ENCODE measurements at places on chromosomes 5 and 9.

DNA sequence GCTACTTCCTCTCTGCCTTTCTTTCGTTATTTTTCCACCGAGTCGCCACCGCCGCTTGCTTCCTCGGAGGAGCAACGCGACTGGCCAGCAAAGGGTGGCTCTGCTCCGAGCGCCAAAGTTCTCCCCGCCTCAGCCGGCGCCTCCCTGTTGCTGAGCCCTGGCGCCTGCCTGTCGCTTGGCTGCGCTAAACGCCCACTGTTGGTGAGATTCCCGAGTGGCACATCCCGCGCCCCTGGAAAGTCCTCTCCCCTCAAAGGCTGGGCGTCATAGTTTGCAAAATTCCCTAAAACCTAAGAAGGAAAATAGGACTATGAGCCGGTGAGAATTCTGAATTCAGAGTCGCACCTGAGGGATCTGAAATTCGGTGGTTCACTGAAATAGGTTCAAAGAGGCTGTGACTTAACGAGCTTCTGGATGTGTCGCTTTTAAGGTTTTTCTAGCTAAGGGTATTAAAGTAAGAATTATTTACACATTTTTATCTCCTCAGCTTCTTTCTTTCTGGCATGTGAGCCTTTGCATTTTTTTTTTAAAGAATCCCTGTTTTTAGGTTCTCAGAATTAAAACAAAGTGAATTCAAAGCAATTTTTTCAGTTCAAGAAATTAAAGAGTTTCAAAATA, at the start of gene GRIN3A:
Gene GRIN3A (minus strand): TSS at position 82 of the 618 bp plus-strand sequence. CDS start 668 bp downstream, outside the sequence.
- peak; percentile 39 for DNase-seq

- DNase-seq = no peak
Observed at GRCh38 chr9:34741628-34742027, 31.7 kb upstream of the CCL21 start.

- DNase-seq = no peak
Observed at GRCh38 chr9:113787871-113788270, 88.2 kb upstream of the ZNF618 start.

DNA sequence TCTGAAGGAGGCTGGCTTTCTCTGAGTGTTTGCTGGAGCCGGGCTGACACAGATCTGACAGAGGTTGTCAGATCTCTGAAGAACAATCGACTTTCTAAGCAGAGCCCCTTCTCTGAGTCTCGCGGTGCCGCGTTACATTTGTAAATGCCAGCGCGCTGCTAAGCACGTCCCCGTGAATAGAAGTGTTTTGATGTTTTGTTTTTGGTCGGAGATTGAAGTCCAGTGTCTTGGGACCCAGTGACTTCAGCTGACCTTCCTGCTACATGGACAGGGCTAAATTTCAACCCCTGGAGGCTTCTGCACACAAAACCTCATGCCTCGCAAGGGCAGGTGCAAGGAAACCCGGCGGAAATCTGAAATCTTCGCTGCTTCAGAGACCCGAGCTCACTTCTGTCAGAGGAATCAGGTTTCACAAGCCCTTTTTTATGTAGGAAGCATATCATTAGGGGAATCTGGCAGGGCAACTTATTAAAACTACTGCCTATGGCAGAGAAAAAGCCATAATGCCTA, 27.2 kb downstream of the NEUROG1 start:
- DNase-seq = no peak

- DNase-seq = no peak
Observed at GRCh38 chr9:98896632-98897031, 47.1 kb upstream of the COL15A1 start.

- DNase-seq = no peak
Observed at GRCh38 chr5:141503681-141504080, 14.8 kb downstream of the PCDHGC5 start.

- no peak for DNase-seq
Observed at GRCh38 chr5:169243651-169244422, 57.1 kb downstream of the SLIT3 start.

- DNase-seq = peak; percentile 75
Observed at GRCh38 chr5:137498736-137499505, at the start of gene SPOCK1. Gene SPOCK1 (minus strand): TSS chr5:137499326.
